Left renal pelvis (tissue), 4 donors: ENCODE measurements at places on chromosomes 6 and 20.

DNA sequence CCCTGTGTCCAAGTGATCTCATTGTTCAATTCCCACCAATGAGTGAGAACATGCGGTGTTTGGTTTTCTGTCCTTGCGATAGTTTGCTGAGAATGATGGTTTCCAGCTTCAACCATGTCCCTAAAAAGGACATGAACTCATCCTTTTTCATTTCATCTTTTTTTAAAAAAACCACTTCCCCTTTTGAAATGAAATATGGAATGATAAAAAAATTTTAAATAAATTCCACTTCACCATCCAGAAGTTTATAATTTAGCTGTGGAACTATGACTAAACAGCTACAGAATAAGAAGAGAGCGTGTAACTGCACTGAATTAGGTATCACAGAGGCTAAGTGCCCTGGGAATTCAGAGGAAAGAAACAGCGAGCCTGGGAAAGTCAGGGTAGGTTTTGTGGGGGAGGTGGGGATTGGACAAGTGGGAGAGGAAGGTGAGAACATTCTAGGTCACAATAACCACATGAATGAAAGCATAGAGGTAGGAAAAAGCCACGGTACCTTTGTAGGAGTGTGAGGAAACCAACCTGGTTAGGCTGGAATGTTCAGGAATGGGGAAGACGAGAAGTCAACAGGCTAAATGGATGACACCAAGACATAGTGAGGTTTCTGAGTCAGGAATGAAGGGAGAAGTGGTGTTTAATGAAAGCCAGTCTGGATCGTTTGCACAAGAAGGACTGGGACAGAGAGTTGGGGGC is 11.0 kb downstream of the TRIM10 start:
- no peak for DNase-seq

- no peak for DNase-seq
These were observed 21.3 kb downstream of the TNXB start for GRCh38 chr6:32087574-32088486.

DNA sequence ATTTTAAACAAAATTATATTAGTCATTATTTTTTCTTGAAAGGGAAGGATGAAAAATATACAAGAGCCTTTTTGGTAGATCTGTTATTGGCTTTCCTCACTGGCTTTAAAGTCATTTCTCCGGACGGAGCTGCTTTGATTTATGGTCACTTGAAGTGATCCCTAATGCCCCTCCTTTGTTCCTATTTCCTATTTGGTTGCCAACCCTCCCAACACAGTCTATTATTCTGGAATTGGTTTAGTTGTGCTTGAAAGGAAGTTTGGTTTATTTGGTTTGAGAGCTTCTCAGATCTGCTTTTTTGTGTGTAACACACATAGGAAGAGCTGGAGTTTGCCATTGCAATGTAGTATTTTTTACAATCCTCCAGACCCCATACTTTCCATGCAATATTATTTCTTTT is 347.9 kb downstream of the RFPL4B start:
- no peak for DNase-seq

GRCh38 chr6:53731866-53732636 is 62.8 kb upstream of the LRRC1 start:
- no peak for DNase-seq

DNA sequence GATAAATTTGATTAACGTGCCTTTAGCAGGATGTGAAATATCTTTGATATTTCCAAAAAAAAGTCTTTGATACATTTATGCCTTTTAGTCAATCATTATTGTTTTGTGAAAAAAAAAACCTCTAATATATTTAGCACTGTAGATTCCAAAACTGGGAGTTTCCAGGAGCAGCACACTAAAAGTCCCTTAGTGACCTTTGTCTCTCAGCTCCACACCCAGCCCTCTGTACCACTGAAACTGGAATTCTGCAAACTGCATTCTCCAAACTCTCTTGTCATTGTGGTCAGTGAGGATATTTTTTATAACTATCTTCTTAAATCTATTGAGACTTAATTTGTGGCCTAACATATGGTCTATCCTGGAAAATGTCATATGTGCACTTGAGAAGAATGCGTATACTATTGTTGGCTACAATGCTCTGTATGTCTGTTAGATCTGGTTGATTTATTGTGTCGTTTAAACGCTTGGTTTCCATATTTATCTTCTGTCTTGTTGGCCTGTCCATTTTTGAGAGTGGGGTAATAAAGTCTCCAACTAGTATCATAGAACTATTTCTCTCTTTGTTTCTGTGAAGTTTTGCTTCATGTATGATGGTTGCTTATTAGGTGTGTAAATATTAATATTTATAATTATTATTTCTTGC is 73.2 kb upstream of the CNKSR3 start:
- DNase-seq: no peak

- no peak for DNase-seq
These were observed 13.9 kb downstream of the DEF6 start for GRCh38 chr6:35311390-35312075.

GRCh38 chr6:79911992-79912391 is 35.4 kb downstream of the ELOVL4 start:
- no peak for DNase-seq

GRCh38 chr6:20432692-20433091 is 31.0 kb downstream of the E2F3 start:
- DNase-seq: no peak
